Left colon (tissue), 2 donors: ENCODE measurements at places on chromosomes 7 and 10.

- DNase-seq = no peak
These were observed 8.0 kb upstream of the ACTR3B start for GRCh38 chr7:152751449-152752141.

- peak; percentile 75 for DNase-seq
These were observed 918 bp upstream of the RPEL1 start for GRCh38 chr10:103244666-103245271.

DNA sequence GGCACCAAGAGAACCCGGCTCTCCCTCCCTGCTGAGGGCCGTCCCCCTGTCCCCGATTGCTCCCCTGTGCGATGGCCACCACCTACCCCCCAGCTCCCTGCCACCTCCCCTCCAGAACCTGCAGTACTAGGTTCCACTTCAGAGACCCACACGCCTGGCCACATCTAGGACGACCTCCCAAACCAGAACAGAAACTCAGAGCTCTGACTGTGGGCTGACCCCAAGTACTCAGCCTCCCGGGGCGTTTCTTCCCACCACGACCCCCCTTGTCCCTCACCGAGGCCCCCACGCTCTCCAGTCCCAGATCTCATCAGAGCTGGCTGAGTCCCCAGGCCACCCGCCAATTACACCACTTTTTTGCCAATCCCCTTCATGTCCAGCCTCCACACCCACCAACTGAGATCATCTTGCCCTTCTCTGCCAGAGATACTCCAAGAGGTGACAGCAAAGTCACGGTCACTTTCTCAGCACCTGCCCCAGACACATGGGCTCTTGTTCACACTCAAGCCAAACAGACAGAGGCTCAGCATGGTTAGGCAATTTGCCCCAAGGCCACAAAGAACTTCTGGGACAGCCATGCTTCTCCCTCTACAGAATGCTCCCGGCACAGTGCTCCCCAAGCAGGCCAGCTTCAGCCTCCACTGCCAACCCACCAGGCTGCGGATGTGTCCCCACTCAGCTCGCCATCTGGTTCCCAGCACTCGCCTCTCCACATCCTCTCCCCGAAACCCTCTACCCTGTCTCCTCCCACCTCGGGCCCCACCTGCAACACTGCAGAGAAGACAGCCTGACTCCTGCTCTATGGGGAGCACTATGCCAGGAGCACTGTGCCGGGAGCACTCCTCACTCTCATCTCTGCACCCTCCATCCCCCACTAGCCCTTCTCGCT is 4.7 kb downstream of the TMEM120A start:
- no peak for DNase-seq

DNA sequence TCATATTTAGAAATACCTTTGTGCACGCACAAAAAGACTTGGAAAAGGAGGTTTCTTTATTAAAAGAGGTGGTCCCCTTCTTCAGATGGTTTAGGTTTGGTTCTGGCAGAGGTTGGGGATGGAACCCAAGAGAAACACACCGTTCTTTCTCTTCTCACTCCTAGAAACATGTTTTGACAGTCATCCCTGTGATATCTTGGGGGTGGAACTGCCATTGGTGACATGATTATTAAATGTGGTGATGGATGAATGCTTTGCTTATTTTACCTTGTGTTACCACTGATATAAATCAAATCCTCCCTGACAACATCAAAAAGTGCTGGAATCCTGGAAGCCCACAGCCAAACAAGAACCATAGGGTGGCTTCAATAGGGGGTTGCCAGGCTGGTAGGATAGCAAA is 146.5 kb downstream of the CCDC3 start:
- no peak for DNase-seq

DNA sequence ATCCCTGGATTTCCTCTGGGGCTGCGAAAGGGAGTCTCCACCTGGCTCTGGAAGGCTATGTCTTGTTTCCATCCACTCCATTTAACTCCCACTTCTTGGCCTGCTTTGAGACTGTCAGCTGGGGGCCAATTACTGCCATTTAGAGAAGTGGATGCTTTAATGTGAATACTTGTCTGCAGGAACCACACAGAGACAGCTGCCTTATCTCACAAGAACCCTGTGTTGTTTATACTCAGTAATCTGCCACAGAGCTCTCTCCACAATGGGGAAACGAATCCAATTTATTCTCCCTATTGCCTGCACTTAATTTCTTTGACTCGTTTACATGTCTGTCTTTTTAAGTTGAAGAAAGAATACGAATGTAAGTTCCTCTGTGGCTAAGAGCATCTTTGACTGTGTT is 787.0 kb upstream of the C7orf33 start:
- DNase-seq = no peak

DNA sequence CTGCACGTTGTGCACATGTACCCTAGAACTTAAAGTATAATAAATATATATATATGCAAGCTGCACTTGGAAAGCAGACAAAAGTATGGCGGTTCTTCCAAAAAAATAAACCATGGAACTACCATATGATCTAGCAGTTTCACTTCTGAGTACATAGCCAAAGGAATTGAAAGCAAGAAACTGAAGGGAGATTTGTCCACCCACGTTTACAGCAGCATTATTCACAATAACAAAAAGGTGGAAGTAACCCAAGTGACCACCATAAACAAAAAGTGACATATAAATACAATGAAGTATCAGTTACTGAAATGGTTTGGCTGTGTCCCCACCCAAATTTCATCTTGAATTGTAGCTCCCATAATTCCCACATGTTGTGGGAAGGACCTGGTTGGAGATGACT is 525.3 kb upstream of the CELF2 start:
- no peak for DNase-seq

DNA sequence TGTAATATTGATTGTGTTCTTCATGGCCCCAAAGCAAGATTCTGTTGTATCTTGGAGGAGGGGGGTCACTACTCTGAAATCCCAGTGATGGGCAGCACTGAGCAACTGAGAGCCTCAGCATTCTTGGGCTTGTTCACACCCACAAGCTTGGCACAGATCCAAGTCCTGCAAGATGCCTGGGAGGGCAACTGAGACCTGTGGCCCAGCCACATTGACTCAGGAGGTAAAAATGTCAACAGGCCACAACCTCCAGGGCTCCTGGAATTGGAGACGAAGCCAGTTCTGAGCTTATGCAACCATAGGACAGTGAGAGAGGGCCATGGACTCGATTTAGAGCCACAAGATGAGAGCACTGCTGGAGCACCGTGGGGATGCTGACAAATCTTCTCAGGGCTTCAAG is 3.1 kb upstream of the DOCK1 start:
- no peak for DNase-seq

DNA sequence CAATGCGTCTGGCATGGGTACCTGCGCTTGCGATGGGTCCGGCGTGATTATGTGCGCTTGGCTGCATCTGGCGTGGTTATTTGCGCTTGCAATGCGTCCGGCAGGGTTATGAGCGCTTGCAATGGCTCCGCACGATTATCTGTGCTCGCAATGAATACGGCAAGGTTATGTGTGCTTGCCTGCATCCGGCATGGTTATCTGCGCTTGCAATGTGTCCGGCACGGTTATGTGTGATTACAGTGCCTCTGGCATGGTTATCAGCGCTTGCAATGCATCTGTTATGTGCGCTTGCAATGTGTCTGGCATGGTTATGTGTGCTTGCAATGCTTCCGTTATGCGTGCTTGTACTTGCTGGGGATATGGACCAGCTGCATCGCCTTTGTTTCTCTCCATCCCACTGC is 37.7 kb downstream of the RBAK start:
- DNase-seq = no peak
